IPS-NIHi11 (cell line): ENCODE measurements at places on chromosomes 2 and 18.

GRCh38 chr2:195672674-195673073 lies 15.6 kb downstream of the SLC39A10 start:
- peak; percentile 28 for DNase-seq

GRCh38 chr2:46748735-46749531 lies 166.7 kb downstream of the MCFD2 start:
- DNase-seq = no peak

DNA sequence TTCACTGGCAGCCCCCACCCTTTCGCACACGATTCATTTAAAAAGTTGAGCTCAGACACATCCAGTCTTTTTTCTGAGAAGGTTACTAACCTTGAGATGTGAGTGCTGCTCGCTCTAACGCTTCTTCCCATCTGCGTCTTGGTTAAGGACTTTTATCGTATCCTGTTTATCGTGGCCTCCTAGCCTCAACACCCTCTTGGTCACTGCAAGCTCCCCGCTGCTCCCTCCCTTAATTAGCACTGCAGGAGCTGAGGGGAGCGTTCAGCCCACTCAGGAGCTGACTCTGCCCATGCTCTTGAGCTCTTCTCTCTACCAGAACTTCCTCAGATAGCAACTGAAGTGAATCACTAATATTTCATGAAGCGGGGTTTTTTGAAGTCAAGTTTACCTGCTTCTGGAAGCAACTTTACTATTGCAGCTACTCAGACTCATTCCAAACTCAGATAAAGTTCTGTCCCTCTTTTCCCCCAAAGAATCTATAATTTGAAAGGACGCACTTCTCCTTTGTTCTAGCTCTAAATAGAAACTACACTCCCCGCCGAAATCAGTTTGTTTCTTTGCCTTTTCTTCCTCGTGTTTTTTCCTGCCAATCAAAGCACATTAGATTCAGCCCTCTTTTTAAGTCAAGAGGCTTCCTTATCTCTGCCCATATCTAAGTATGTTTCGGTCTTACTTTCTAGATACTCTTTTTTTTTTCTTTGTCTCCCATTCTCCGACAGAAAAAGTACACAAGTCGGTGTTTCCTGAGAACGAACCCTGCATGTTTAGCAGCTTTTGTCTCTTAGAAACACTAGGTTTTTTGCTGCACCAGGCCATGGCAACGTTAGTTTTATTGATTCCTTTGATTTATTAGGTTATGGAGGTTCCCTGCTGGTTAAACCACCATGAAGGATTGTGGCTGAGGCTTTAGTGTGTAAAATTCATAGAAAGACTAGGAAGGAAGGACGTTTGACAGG lies 9.3 kb upstream of the CD226 start:
- no peak for DNase-seq

GRCh38 chr2:6384341-6384740 lies 481.4 kb downstream of the CMPK2 start:
- DNase-seq = no peak

GRCh38 chr2:68385220-68385906 lies 20.3 kb downstream of the PLEK start:
- DNase-seq = no peak

- DNase-seq = no peak
These were observed at the start of gene CXCR1 for GRCh38 chr2:218166791-218167190. CXCR1 (minus strand) TSS chr2:218166962; CDS start chr2:218165211, 1,751 bp downstream.
